ENCODE measurements at places on chromosomes 2 and 18.

DNA sequence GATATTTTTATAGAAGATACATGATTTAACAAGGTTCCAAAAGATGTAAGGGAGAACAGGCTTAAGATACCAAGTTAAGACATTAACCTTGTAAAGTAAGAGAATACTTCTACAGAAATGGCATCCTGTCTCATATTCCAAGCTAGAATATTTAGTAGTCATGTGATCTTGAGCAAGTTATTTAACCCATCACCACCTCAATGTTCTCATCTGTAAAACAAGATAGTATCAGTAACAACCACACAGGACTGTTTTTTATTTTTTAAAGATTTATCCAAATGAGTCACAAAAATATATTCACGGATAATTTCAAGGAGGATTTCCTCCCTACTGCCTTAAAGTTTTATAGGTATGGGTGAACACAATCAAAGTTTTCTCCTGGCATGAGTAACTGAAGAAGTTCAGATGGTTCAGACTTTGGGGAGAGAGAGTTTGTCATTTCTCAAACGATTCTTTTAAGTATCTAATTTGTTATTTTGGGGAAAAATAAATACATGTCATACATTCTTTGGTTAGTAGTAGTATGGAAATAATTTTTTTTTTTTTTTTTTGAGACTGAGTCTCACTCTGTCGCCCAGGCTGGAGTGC lies 25.9 kb downstream of the ROCK1 start:
- no peak for DNase-seq

DNA sequence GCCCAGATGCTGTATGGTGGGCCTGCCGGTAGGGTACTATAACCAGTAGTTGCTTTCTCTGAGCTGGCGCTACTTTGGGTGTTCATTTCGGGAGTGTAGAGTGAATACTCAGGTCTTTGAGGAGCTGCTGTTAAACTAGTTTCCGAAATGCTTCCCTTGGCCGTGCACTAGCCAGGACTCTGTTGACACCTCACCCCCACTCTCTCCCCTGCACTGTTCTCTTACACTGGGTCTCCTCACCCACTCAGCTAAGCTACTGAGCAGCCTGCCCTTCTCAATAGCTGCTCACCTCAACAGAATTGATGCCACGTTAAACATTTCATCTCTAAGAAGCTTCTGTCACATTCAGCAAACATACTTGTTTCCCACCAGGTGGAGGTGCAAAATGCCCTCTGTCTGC lies 86.9 kb downstream of the RAPGEF4 start:
- DNase-seq = no peak

- no peak for DNase-seq
Measured at GRCh38 chr2:45010702-45011012, 1.4 kb upstream of the SIX2 start.

- peak; percentile 75 for DNase-seq
Measured at GRCh38 chr2:64606479-64607363, 47.0 kb downstream of the SERTAD2 start.

DNA sequence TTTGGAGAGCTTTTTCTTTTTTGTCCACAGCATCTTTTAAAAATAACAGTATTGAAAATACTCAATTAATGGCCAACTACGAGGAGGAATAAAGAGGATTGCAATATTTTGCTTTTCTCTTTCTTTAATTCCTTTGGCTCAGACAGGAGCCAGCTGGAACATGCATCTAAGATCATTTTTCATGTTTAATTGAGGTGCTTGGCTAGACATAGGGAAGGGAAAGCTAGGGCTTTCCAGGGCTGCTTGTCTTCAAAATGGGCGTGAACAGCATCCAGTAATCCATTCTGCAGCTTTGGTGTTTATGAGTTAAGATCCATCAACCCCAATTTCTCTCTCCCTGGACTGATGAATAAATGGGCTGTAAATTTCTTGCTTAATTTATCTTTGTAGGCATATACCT lies 323.0 kb downstream of the PTPRM start:
- DNase-seq = no peak

DNA sequence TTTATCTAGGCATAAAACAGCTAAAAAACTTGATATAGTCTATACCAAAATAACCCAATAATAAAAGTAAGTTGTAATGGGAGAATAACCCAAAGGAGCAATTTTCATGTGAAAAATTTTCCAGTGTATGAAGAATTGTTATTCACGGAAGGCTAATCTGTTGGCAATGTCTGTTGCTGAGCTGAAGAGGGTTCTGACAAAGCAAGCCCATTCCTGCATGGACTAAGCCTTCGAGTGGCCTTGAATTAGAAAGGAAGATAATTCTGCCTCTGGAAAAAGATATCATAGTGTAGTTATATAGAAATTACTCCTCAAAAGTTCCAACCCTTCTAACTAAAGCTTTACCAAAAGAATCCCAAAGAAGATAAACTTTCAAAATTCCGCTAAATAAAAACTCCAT lies 101.5 kb downstream of the MAP2 start:
- no peak for DNase-seq

GRCh38 chr2:103960951-103961350 lies 893.0 kb upstream of the POU3F3 start:
- no peak for DNase-seq

DNA sequence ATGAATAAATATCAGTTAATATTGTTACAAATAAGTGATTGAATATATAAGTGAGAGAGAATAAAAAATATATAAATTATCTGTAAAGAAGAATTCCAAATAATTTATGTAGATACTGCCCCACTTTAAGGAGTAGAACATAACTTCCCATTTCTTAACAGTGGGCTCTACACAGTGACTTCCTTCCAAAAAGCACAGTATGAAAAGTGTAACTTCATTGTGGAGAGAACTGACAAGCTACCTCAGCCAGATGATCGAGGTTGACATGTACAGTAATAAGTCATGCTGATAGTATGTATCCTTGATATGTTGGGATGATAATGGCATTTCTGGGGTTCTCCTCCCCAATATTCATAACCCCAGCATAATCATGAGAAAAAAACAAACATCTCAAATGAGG lies 191.9 kb upstream of the FN1 start:
- no peak for DNase-seq

DNA sequence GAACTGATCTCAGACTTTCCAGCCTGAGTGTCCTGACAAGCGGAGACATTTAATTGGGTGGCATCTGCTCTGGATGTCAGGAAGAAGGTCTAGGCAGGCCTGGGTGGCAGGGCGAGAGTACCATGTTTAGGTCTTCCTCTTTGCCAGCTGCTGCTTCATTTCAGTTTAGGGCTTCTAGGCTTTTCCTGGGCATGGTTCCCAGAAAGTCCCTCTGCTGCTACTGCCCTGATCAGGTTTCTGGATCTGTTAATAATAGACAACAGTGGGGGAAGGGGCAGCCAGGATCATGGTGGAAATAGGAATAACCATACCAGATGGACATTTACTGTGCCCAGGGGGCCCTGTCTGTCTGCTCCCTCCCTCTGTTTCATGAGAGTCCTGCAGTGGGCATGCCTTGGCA lies 2.3 kb upstream of the PLCD4 start:
- no peak for DNase-seq

- no peak for DNase-seq
Measured at GRCh38 chr18:7256618-7257425, 25.9 kb downstream of the LRRC30 start.

DNA sequence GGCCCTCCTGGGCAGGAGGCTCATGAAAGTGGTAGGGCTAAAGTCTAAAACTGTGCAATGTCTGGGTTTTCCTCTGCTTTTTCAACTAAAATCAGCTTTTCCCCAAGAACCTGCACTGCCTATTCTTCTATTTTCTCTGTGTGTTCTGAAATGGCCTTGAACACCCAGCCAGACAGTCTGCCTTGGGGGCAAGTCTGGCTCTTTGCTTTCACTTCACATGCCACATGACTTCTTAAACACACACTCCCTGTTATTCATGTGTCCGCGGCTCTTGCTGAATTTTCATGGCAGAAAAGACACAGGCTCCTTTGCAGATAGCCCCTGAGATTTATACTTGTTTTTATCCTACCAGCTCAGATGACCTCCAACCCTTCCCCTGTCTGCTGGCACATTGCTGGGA lies 10.6 kb upstream of the RPIA start:
- no peak for DNase-seq

DNA sequence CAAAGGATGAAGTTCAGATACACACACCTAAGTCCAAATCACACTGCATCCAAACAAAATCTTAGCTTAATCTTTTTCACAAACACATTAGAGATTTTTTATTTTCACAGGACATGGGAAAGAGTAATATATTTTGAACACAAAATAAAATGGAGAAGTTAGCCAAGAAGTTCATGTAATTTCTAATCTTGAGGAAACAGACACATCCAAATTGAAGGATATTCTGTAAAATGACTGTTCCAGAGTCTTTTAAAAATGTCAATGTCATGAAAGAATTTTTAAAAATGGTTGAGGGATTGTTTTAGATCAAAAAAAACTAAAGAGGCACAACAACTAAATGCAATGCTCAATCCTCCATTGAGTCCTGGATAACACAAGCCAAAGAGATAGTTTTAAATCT lies 12.4 kb upstream of the RAPGEF4 start:
- no peak for DNase-seq

GRCh38 chr2:5609201-5609600 lies 83.0 kb upstream of the SOX11 start:
- no peak for DNase-seq

GRCh38 chr18:79586436-79587225 lies 93.0 kb upstream of the CTDP1 start:
- DNase-seq = no peak

- DNase-seq = no peak
Measured at GRCh38 chr18:46315161-46315560, 211.0 kb downstream of the HAUS1 start.

DNA sequence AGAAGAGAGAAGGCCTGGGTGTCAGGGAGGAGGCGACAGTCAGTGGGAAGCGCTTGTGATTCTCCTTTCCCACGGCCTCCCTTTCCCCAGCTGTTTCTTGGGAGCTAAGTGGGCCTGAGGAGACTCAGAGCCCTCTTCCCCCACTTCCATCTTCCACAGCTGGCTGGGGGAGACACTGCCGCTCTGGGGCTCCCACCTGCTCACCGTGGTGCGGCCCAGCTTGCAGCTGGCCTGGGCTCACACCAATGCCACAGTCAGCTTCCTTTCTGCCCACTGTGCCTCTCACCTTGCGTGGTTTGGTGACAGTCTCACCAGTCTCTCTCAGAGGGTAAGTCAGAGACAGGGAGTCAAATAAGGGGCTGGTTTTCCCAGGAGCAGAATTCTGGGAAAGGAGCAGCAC lies 7.1 kb downstream of the TMEM214 start:
- DNase-seq = no peak

- DNase-seq = no peak
Measured at GRCh38 chr2:145751629-145752028, 1231.7 kb upstream of the ZEB2 start.

DNA sequence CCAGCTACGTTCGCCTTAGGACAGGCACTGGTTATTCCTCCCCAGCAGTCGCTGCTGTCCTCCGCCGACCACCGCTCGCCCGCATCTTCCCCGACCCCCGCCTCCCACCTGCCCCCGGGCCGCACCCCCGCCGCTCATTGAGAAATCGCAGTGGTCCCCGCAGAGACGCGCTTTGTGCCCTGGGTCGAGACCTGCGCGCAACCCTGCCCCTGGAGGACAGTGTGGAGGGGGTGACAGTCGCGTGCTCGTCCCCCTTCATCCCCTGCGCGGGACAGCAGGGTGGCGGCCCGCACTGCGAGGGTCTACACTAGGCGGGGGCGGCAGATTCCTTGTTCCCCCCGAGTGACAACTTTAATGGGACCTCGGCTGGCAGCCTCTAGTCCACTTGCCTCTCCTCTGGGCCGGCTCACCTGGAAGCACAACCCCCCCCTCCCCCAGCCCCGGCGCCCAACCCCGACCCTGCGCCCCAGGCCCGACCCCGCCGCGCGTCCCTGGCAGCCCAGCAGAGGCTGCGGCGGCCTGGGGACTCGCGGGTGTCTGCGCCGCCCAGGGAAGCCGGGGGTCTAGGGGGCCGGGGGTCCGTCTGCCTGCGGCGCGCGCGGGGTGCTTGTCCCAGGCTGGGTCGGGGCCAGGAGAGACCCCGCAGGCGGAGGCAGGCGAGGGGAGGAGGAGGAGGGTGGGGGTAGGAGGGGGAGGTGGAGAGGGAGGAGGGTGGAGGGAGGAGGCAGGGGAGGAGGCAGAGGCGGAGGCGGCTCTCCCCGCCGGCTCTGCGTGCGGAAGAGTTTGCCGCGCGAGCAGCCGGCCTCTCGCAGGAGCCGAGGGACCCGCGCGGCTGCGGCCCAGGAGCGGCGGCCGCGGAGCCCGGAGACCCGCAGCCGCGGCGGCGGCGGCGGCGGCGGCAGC lies at the start of gene NPAS2:
Gene NPAS2 (plus strand): TSS at position 770 of the 903 bp plus-strand sequence. CDS start 84,616 bp downstream, outside the sequence.
- DNase-seq = no peak

- DNase-seq = peak; percentile 29
Measured at GRCh38 chr2:181457741-181458425, 697 bp downstream of the ITGA4 start.

All from T-helper 9 cell (primary cell).